ENCODE measurements at places on chromosomes 7 and 10. TPM values are rescaled to one million over a fixed set of nuclear protein-coding genes. Genes with fewer than 3 reads are reported as not detected.

DNA sequence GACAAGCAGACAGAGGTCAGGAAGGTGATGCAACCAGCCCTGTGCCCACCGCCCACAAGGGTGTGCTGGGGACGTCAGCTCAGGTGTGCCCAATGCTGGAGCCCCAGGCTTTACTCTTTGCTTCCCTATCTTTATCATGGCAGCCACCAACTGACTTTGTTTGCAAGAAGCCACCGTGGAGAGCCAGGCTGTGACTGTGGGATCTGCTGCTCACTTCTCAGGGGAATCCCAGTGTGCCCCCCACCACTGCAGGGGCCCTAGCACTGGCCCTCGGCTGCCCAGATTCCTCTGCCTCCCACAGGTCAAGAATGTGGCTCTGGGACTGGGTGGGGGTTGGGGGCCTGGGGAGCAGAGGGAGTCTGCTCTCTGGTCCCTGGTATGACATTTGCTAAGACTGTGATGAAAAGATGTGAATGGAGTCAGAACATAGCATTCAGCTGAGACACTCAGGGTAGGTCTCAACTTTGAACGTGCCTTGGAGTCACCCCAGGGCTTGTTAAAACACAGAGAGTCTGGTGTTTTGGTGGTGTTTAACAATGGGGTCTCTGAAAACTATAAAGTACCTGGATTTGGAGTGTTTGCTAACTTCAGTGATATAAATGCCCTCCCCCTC is 47.3 kb downstream of the ARHGAP22 start:
- H3K27ac ChIP-seq: no peak overlapping the region
- no peak overlapping the region for H3K4me3 ChIP-seq
- no peaks in the 10 kb centered on the region for H3K27me3 ChIP-seq
- no peaks in the 10 kb centered on the region for H3K36me3 ChIP-seq
- H3K4me1 ChIP-seq: no peaks in the 10 kb centered on the region

The HABP2 gene
- not detected for total RNA-seq

GRCh38 chr10:66292456-66292855 is 633.4 kb upstream of the LRRTM3 start:
- no peak overlapping the region for H3K4me3 ChIP-seq
- H3K4me1 ChIP-seq: no peaks in the 10 kb centered on the region
- H3K27me3 ChIP-seq: no peaks in the 10 kb centered on the region

The NEUROG3 gene
- total RNA-seq: not detected

GRCh38 chr10:62092301-62093030 is 176.2 kb downstream of the RTKN2 start:
- H3K4me1 ChIP-seq: no peaks in the 10 kb centered on the region
- H3K36me3 ChIP-seq: peaks cover 50% of the 10 kb centered on the region
- no peaks in the 10 kb centered on the region for H3K27me3 ChIP-seq
- H3K4me3 ChIP-seq: no peak overlapping the region
- DNase-seq: no peak
- H3K27ac ChIP-seq: no peak overlapping the region

GRCh38 chr10:52440612-52441285 is 126.7 kb downstream of the DKK1 start:
- H3K4me3 ChIP-seq: no peak overlapping the region
- peaks cover 8% of the 10 kb centered on the region for H3K4me1 ChIP-seq
- no peak for DNase-seq
- H3K36me3 ChIP-seq: no peaks in the 10 kb centered on the region
- H3K27ac ChIP-seq: no peak overlapping the region
- no peaks in the 10 kb centered on the region for H3K27me3 ChIP-seq

The DTX2 gene
- 32.3 TPM for total RNA-seq

The ABLIM1 gene
- total RNA-seq: 71.9 TPM

The OAT gene
- 48.4 TPM for total RNA-seq

The SCART1 gene
- total RNA-seq: 8.6 TPM

The CTAGE4 gene
- total RNA-seq: 0.33 TPM

Measured in natural killer cell (primary cell).